A673 (cell line): ENCODE measurements at places on chromosomes 11 and 22.

DNA sequence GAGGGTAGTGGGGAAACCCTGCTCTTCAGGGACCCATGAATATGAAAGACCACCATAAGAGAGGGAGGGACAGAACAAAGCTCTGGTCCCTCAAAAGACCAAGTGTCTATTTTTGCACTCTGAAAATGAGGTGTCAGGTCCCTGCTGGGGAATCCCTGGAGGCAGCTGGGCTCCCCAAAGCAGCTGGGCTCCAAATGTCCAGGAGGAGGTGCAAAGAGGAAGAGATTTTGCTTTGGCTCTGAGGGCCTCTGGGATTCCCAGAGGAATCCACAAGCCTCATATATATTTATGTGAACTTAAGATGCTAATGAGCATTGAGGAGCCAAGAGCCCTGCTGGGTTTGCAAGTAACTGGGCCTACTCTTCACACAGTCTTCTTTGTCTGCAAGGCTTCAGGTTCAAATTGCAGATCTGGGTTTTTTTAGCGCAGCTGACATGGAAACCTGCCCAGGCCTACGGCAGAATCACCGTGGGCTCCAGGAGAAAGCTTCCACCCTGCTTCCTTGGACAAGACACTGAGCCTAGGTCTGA is 26.0 kb downstream of the CLMP start:
- peak; percentile 96 for DNase-seq

- peak; percentile 19 for DNase-seq
Observed at GRCh38 chr22:20154602-20155187, 3.8 kb upstream of the CCDC188 start.

DNA sequence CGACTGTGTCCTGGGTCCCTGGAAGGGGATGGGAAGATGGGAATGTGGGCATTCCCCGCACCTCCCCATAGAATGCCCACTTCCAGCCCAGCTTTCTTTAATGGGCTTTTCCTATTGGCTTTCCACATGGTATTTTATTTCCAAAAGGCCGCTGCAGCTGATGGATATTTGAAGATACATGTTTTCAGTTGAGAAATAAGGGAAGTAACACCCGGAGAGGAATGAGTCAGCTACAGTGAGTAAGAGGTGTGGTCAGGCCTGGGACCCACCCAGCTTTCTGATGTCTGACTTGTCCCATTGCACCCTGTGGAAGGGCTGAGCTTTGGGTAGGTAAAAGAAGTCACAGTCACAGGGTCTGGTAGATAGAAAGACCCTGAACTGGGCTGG is 476.9 kb downstream of the MIAT start:
- no peak for DNase-seq

DNA sequence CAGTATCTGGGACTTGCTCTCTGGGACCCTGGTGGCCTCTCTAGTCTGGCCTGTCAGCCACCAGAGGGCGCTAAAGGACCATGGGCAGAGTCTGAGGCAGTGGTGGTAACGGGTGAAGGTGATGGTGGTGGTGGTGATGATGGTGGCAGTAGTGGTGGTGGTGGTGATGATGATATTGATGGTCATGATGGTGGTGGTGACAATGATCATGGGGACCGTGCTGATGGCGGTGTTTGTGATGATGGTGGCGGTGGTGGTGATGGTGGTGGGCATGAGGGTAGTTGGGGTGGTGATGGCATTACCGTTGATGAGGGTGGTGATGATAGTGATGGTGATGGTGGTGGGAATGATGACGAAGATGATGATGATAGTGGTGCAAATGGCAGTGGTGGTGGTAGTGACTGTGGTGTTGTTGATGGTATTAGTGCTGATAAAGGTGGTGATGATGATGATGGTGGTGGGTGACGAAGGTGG is 16.0 kb downstream of the TRPM5 start:
- DNase-seq, result peak; percentile 34

GRCh38 chr22:21866833-21867527 is 465 bp downstream of the MAPK1 start:
- peak; percentile 54 for DNase-seq

DNA sequence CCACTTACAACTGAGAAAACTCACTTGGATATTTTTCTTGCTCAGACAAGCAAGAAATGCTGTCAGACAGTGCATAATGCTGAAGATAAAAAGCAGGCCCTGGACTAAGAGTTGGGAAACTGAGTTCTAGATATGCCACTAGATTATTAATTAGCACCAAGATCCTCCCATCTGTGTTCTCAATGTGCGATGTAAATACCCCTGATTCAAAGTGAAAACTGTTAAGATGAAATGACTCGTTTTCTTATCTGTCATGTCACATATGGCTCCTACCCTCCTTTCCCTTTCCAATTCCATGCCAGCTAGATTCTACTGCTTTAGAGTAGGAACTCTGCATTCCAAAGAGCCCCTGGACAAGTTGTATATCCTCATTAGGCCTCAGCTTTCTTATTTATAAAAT is 88.9 kb upstream of the CLNS1A start:
- DNase-seq, result no peak

DNA sequence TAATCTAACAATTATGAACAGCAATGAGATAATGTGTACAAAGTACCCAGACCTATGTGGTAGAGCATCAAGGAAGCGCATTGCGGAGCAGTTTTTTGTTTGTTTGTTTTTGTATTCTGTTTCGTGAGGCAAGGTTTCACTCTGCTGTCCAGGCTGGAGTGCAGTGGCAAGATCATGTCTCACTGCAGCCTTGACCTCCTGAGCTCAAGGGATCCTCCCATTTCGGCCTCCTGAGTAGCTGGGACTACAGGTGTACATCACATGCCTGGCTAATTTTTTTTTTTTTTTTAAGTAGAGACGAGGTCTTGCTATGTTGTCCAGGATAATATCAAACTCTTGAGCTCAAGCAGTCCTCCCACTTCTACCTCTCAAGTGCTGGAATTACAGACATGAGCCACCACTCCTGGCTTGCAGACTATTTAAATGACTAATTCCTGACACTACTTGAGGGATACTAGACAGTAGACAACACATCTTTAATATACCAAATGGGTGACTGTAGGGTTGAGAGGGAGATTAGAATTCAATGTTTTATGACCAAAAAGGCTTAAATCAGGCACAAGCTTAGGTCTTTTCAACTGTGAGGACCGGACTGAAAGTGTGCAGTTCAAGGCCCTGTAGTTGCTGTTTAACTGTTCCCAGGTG is 12.7 kb downstream of the OR51B4 start:
- DNase-seq, result no peak

DNA sequence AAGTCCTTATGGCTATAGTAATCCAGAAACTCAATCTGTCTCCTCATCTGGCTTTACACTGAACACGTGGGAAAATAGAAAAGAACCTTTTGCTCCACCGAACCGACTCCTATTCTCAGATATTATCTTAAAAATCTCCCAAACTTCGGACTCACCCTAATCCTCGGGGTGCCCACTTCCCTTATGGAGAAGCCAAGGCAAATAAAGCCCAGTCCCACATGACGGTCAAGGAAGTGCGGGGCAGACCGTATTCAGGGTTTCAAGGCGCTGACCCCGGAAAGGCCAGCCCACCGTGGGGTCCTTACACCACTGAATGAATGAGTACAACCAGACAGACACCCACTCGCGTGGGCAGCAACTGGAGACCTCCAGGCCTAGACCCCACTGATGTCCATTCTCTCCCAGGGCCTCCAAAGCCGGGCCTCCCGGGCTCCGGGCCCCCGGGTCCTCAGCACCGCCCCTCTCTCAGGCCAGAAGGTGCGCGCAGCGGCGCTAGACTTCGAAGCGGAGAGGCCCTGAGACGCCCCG is 489 bp downstream of the NUP98 start:
- DNase-seq, result no peak

DNA sequence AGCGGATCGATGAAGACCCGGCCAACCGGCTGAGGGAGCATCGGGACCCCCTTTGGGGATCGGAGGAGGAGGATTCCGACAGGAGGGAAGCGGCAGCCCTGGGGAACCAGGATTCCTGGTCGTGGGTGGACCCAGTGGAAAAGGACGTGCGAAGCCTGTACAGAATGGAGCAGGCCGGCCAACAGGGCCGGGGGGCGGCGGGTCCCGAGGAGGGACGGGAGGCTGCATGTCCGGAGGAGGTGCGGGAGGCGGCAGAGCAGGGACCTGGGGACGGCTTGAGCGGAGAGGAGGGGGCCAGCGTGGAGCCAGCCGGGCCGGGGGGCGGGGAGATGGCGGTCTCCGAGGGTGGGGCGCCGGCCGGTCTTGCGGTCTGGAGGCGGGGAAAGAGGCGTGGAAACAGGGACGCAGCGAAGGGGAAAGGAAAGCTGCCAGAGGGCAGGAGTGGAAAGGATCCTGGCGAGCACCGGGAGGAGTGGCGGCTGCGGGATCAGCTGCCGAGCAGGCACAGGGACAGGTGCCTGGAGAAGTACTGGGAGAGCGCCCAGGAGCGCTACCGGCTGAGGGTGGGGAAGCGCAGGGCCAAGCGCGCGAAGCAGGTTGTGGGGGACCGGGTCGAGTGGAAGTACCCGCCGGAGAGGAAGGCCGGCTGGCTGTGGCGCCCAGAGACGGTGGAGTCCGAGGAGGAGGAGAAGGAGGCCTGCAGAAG is at the start of gene ANO5:
Gene ANO5, plus strand, starts transcription at position 444 of the 706 bp plus-strand sequence. CDS start 408 bp downstream, outside the sequence.
- peak; percentile 71 for DNase-seq

GRCh38 chr22:42192547-42192946 is 61.9 kb upstream of the CYP2D6 start:
- DNase-seq, result no peak

DNA sequence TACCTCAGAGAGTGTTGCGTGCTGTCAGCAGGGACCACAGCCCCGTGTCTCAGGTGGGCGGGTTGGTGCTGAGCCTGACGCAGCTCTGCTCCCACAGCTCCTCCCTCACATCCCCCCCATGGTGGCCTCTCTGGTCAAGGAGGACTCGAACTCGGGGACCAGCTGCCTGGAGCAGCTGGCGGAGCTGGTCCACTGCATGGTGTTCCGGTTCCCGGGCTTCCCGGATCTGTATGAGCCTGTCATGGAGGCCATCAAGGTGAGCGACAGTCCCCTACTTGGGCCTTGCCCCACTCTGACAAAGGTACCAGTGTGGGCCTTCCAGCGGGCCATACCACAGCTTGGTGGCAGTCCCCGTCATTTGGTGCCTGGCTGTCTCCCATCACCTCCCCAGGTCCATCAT is 11.8 kb downstream of the USP35 start:
- no peak for DNase-seq

DNA sequence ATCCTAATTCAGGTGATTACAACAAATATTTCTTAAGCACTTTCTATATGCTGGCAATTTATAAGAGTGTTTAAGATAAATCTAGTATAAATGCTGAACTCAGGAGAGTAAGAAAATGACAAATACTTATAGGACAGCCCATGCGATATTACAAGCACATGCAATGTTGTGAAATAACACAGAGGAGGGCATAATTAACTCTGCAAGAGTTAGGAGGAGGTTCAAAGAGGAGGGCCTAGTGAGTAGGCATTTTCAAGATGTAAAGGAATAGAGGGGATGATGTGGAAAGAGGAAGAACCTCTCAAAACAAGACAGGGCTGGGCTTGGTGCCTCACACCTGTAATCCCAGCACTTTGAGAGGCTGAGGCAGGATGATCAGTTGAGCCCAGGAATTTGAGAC is 37.1 kb upstream of the IL17RA start:
- DNase-seq, result no peak

DNA sequence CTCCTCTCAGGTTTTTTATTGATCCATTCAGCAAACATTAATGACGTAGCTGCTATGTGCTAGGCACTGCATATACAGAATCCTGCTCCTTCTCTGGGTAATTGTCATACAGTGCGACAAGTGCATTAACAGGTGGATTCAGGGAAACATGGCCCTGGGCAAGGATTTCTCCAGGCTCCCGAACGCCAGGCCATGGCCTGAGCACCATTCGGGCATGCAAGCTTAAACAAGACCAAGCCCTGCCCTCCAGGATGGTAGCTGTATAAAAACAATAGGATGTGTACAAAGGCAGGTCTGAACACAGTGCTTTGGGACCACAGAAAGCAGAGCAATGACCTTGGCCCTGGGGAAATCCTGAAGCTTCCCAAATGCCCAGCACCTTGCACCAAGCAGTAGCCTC is 9.1 kb upstream of the SYT7 start:
- DNase-seq, result no peak

GRCh38 chr11:84136926-84137325 is 850.8 kb upstream of the CCDC90B start:
- no peak for DNase-seq

DNA sequence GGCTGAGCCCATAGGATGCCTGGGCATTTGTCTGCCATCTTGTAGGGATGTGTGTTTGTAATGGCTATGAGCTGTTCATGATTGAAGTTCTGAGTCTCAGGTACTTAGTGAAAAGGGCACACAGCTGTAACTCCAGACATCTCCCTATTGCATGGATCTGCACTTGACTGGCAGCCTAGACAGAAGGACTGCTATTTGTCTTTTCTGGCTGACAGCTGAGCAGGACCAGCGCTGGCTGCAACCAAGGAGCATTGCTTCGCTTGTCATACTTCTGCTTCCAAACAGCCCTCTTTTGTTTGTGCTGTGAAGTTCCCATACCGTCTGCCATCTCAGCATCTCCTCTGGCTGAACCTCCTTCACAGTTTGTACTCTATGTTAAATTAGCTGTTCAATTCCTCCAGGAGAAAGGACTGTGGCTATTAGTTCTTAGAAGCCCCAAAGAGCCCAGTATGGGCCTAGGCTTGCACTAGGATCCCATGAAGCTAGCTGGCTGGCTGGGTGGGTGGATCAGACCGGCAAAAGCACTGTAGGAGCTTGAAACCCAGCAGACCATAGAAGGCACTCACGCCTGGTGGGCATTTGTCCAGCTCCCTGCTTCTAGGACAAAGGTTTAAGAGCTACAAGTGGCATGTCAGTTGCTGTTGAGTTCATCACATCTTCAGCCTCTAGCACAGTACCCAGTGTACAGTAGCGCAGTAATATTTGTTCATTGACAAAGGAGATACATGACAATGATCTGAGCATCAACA is 20.4 kb downstream of the HIRA start:
- DNase-seq, result no peak

DNA sequence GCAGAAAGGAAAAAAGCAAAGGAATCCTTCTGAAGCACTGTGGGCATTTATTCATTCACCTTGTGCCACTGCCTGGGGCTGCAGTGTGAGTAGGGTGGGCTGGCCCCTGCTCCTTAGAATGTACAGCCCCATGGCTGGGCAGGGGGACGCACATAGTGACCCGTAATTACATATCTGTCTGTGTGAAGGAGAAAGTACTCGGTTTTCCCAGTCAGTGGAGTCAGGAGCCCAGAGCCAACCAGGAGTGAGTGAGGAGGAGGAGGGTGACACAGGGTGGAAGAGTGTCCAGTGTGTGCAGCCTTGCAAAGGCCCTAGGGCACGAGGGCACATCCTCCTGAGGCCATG is 91.9 kb downstream of the CDKN1C start:
- DNase-seq, result no peak

DNA sequence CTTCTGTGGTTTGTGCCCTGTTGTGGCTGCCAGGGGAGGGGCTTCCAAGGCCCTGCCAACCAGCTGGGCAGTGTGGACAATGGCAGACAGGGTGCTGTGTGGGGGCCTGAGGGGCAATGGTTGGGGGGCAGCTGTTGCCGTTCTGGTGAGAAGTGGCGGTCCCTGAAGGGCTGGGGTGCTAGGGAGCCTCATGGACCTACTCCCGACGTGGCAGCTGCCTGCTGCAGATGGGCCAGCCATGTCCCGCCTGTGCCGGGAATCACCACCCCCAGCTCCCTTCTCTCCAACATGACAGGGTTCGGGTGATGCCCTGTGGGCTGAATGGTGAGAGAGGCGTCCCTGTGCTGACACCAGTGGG is 74.2 kb downstream of the KCNQ1 start:
- DNase-seq, result no peak
